Activated T-cell treated with anti-CD3 and anti-CD28 coated beads for 48 hours (primary cell): ENCODE measurements at places on chromosomes 7 and 10.
A peak's percentile ranks its signal among the peaks of the same experiment; 100 is the strongest.

- DNase-seq = no peak
Observed at GRCh38 chr10:16777473-16778370, 39.5 kb downstream of the RSU1 start.

DNA sequence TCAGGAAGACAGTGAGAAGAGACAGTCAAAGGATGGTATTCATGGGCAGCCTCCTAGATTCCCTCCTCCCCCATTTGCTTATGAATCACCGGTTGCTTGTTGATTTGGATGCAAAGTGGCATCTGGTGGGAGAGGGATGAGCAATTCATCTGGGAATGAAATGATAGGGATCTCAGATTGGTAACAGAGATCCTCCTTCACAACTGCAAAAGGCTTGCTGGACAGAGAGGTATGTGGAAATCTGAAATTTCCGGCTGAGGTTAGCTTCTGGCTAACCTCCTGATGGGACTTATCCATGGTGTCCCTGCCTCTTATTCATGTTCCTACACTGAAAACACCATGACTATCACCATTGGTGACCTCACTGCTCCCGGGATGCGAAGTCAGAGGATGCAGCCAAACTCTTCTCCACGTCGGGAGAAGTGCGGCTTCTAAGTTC lies 48.4 kb upstream of the PODXL start:
- no peak for DNase-seq

- no peak for DNase-seq
Observed at GRCh38 chr10:126373147-126373546, 15.1 kb downstream of the ADAM12 start.

DNA sequence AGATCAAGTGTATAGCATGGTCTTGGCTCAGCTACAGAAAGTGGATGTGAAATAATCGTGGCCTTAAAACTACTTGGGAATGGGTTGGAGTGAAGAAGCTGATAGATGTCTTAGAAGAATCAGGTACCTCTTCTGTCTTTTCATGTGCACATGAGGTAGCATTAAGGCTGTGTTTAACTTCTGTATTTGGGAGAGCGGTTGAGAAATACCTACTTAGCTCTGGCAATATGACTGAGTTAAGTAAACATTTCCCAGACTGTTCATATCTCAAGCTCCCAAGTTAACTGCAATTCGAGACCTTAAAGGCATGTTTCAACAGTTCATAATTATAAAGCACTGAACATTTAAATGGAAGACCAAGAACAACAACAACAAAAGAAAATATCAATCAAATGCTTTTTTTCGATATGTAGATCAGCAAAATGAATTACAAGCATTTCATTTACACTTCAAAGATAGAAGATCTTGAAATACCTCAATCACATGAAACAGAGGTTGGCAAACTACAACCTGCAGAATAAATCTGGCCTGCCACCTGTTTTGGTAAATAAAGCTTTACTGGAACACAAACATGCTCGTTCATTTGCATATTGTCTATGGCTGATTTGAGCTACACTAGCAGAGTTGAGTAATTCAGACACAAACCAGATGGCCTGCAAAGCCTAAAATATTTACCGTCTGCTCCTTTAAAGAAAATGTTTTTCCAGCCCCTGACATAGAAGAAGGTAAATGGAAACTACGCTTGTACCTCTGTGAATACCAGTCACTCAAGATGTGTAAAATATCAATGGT lies 337.1 kb upstream of the GLI3 start:
- DNase-seq = no peak

DNA sequence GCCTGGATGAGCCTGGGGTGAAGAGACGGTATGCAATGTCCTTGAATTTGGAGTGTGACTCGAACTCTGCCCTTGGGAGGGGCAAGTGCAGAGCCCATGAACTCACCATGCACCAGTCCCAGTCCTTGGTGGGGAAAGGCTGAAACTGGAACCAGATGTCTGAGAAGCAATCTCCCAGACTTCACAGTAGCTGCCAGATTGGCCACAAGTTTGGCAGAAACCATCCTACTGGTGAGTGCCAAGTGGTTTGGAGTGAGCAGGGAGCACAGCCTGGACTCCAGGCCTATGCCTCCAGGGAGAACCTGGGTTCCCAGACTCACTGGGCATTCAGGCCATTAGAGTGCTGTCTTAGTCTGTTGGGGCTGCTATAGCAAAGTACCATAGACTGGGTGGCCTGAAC lies 99.6 kb upstream of the LYZL1 start:
- DNase-seq = no peak

DNA sequence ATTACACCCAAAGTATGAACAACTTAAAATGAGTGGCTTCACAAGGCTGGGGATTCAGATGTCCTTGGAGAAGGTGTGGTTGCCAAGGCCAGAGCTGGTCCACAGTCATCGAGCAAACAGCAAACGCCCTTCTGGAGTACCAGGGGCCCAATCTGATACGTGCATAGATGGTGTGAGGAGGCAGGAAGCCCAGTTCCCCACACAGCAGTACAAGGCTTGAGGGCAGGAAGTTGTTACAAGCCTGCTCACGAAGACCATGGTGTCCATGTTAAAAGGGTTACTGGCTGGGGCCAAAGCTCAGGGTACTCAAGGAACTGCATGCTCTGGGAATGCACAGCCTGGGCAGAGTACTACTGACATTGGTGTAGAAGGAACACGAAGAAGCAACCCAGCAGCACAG lies 4.6 kb upstream of the ANKRD26 start:
- DNase-seq = no peak

DNA sequence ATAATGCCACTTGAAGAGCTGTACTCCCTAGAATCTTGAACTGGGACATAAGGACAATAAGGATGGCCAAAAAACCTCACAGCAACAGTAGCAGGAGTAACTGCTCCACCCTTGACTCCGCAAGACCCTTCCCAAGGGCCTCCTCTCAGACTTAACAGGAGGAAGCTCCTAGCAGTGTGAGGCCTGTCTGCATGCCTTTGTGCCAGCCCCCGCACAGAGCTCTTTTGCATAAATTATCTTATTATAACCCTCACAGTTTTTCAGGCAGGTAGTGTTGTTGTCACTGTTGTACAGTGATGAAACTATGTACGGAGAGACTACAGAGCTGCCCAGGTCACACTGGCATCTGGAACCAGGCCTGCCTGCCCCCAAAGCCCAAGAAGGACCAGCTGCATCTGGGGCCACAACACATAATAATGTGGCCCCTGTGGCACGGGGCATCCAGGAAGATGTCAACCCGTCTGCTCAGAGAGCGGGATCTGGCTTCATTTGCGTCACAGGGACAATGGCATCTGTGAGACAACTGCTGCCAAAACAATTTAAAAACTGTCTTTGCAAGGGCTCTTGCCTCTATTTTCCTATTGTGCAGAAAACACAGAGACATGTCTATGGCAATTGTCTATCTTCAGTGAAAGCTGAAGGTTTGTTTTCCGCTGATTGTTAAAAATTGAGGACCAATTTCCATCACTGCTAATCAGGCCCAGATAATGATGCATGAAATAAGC lies 249.3 kb upstream of the GRB10 start:
- no peak for DNase-seq

DNA sequence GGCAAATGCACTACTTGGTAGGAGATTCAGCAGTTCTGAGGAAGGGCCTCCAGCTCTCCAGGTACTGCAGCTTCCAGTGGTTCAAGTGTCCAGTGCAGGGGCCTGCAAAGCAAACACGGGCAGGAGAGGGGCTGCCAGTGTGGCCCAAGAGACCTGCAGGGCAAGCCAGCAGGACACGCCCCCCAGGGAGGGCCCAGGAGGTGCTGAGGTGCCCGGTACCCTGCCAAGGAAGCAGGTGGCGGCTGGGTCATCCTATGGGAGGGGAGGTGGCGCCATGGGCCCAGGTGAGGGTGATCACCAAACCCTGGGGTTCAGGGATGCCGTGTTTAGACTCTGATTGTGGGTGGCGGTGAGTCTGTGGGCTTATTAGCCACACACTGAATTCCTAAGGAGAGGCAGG lies 45.7 kb downstream of the PARP12 start:
- no peak for DNase-seq

DNA sequence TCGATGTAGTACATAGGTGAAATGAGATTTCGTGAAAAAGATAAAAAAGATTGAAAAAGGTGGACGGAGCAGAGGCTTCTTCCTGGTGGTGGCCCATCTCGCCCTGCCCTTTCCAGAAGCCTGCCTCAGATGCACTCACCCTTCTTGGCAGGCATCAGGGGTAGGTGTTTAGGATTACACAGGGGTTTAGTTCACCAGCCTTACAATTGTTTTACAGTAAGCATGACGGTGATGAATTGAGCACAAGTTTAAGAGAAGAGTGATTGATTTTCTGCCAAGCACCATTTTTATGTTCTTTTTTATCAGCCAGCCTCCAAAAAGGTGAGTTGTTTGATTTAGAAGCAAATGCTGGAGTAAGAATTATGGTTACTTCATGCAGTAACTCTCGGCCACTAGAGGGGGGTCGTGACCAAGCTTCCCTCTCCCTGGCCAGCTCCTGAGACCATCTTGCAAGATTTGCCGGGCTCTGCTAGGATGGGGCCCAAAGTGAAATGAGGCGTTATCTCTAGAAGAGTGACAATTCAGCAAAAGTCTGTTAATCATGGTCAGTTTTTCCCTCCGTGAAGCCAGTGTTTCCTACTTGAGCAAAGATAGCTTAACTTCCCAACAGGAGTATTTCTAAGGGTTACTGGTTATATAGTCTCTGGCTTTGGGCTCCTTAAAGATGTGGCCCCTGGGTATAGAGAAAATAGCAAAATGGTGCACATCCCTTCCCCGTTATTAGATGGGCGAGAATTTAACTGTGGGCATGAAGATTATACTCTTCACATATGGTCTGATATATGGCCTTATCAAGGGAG lies 228.8 kb downstream of the BMPER start:
- peak; percentile 5 for DNase-seq

DNA sequence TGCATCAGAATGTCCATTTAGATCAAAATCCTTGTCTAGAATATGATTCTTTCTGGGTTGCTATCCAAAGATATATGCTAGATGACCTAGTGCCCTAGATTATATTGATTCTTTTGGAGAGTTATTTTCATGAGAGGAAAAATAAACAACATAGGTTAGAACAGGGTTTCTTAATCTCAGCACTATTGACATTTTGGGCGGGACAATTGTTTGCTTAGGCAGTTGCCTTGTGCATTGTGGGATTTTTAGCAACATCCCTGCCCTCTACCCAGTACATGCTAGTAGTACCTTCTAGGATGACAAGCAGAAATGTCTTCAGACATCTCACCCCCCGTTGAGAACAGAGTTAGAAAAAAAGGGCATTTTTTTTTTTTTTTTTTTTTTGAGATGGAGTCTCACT lies 25.1 kb upstream of the LAMB1 start:
- no peak for DNase-seq

GRCh38 chr10:27621461-27621860 lies 117.4 kb downstream of the RAB18 start:
- no peak for DNase-seq

- no peak for DNase-seq
Observed at GRCh38 chr10:29063806-29064644, 224.8 kb upstream of the LYZL1 start.

DNA sequence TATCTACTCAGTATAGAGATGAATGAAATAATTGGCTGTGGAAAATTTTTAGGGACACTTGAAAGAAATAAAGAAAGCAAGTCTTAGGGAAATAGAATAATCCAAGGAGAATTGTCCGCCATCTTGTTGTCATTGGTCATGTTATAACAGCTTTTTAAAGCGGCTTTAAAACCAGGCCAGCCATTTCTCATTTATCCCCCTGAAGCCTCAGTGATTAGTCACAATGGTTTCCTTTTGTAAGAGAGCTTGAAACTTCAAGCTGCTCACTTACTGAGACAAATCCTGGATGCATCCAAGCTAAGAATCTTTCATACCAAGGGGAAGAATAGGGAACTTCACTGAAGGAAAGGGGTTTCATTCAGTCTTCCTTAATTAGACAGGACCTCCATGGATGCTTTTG lies 67.9 kb downstream of the SGCE start:
- DNase-seq = no peak

- DNase-seq = no peak
Observed at GRCh38 chr10:55629793-55630490, 731.1 kb downstream of the ZWINT start.

DNA sequence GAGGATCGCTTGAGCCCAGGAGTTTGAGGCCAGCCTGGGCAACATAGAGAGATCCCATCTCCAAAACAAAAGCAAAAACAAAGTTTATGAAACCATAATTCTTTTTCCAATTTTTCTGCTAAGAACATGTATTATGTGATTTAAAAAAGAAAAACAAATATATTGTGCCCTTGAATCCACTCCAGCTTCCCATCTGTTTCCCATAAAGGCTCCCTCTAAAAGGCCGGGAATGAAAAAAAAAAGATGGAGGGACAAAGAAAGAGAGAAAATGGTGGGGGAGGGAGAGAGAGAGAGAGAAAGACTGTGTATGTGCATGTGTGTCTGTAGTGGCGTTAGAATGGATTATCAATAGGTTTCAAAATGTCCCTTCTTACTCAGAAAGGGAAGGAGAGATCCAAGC lies 20.5 kb upstream of the GSDME start:
- no peak for DNase-seq

- DNase-seq = no peak
Observed at GRCh38 chr10:77907900-77908717, 18.4 kb downstream of the DLG5 start.

GRCh38 chr10:36604316-36604715 lies 521.1 kb upstream of the ANKRD30A start:
- no peak for DNase-seq

- DNase-seq = peak; percentile 75
Observed at GRCh38 chr7:2670720-2671391, 17.1 kb upstream of the AMZ1 start.

DNA sequence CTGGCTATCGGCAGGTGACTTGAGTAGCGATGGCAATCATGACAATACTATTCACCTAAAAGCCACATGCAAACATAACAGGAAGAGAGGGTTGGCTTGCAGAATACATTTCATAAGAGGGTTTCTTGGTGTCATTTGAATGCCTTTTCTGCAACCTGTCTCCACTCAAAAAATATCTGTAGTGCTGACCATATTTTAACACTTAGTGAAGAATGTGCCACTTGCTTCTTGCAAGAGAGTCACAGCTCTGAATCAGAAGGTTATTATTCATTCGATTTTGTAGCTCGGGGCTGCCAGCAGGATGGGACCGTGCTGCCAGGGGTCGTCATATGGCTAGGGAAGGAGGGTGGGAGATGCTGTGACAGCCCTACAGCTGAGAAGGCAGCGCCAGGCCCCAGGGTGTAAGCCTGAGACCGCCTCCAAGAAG lies 152.0 kb upstream of the PITRM1 start:
- no peak for DNase-seq

DNA sequence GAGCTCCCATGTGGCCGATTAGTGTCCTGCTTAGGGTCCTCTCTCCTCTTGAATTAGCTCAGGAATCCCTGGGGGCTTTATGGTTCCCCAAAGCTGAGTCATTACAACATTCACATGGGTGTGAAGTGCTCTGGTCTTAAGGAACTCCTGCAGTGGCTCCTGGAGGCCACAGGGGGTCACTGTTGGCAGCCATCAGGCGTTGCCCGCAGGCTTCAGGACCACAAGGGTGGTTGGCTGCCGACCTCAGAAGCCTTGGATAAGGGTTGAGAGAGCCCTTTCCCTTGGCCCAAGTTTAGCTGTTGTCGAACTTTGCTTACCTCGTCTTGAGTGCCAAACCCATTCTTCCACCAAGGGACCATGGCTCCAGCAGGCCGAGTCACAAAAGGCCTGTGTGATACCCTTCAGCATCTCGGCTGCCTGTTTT lies 61.7 kb downstream of the SH2D4B start:
- DNase-seq = peak; percentile 38
